CD4-positive, alpha-beta memory T cell (primary cell): ENCODE measurements at places on chromosomes 2 and 18. TPM values are rescaled to one million over a fixed set of nuclear protein-coding genes. Genes with fewer than 3 reads are reported as not detected.

DNA sequence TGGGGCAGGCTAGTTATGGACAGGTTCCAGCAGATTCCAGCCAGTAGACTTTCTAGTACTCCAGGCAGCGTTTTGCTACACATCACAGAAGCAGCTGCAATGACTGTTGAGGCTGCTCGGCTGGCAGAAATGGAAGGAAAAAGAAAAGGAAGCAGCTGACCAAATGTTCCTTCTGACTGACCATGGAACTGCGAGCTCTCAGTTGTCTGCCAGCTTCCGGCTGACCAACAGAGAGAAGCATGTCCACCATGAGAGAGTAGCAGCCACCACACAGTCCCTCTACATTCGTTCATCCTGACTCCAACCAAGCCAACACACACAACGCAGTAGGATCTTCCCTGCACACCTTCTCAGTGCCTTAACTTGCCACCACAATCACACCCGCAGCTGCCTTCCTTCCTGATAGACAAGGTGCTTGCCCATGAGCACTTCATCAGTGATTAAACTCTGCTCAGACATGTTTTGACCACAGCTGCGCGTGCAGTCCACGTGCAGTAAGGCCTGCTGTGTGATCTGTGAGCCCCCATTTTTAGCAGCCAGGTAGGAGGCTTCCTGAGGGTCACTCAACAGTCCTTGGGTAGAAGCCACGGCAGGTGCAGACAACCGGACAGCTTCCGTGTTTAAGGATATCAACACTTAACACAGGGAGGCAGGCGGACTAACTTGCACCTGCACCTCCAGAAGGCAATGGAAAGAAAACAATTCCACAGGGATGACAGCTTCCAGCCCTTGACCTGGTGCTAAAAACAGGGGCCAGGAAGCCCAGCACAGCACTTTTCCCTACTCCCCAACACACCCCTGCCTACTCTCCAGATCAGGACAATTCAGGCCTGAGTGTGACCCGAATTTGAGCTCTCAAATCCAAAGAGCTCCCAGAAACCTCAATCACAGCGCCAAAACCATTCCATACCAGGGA lies 996 bp downstream of the TGFBRAP1 start:
- no peaks in the 10 kb centered on the region for H3K27me3 ChIP-seq
- peak; percentile 8 for DNase-seq
- no peaks in the 10 kb centered on the region for H3K36me3 ChIP-seq
- H3K27ac ChIP-seq = peak overlapping the region; percentile 61
- H3K4me1 ChIP-seq = peaks cover 31% of the 10 kb centered on the region

- H3K4me3 ChIP-seq = no peak overlapping the region
- no peaks in the 10 kb centered on the region for H3K4me1 ChIP-seq
- no peaks in the 10 kb centered on the region for H3K27me3 ChIP-seq
- no peak overlapping the region for H3K27ac ChIP-seq
- H3K36me3 ChIP-seq = no peaks in the 10 kb centered on the region
Observed at GRCh38 chr2:29082804-29083495, 8.6 kb upstream of the PCARE start.

DNA sequence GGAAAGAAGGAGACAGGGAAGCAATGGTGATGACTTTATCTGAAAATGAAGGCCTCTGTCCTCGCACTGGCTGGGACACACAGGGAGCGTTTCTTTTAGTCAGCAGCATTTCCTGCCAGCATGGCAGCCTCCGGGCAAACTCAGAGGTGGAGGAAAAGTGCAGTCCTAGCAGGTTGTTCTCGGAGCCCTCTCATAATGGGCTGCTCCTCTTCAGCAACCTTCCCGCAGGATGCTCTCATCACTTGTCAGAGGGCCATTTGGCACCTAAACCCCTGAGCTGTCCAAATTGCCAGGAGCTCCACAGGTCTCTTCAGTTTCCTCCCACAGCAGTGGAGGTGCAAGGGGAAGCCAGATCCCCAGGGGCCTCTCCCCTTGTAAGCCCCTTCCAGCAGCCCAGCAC lies 6.2 kb downstream of the STK39 start:
- peaks cover 77% of the 10 kb centered on the region for H3K4me1 ChIP-seq
- H3K36me3 ChIP-seq = no peaks in the 10 kb centered on the region
- H3K27ac ChIP-seq = no peak overlapping the region
- no peaks in the 10 kb centered on the region for H3K27me3 ChIP-seq

DNA sequence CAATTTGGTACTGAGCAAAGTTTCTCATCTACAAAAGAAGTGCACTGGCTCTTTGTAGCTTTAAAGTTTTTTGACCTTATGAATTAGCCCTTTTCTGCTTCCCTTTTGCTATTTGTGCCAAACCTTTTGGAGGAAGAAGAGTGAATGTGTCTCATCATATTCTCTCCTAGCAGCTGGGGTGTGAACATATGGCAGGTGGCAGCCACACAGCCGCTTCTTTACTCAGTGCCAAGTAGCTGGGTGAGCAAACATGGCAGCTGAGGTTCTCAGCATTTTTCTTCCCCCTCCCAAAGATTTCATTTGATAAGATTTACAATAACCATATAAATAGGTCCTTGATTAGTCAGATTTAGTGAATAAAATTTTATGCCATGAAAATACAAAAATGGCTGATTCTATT lies 46.7 kb upstream of the STK17B start:
- H3K36me3 ChIP-seq = no peaks in the 10 kb centered on the region
- H3K4me3 ChIP-seq = no peak overlapping the region
- H3K4me1 ChIP-seq = peaks cover 45% of the 10 kb centered on the region
- DNase-seq = no peak

The SLC40A1 gene
- 27.4 TPM for total RNA-seq

- no peaks in the 10 kb centered on the region for H3K27me3 ChIP-seq
- no peaks in the 10 kb centered on the region for H3K4me1 ChIP-seq
- no peak for DNase-seq
- H3K27ac ChIP-seq = no peak overlapping the region
Observed at GRCh38 chr2:122634256-122634655, 878.8 kb downstream of the TSN start.
